ENCODE measurements at places on chromosomes 1 and 21.

- DNase-seq = no peak
Observed at GRCh38 chr1:196997423-196997822, 20.1 kb downstream of the CFHR5 start.

- no peak for DNase-seq
Observed at GRCh38 chr21:38824124-38824822, 18.5 kb downstream of the ETS2 start.

DNA sequence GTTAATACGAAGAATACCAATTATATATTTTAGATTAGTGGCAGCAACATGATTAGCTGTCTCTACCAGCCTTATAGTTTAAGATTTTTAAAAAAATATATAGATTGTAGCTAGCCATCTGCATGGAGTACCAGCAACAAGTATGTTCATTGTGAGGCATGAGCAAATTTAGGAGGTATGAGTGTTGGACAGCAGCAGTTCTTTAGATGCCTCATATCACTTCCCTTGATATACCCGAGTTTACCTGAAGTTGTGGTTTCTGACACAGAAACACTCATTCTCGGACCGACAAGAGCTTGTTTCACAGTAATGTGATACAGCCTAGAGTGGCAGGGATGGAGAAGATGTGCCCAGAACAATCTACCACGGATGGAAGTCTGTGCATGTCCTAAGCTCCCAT is 69.1 kb downstream of the RGS18 start:
- DNase-seq = no peak

DNA sequence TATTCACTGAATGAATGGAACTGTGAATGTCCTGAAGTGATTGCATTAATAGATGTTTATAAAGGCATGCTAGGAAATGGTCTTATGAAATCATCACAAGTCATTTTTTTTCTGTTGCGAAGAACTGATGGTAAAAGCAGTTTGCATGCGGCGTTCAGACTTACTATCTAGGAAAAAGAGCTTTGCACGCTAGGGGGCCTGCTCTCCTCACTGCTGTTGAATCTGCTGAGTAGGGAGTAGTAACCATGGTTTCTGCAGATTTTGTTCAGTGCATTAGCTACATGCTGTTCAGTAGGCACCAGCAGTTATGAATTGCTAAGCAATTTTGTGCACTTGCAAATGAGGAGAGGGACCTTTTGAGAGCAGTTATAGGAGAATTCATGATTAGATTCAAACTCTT is 57.9 kb downstream of the CENPF start:
- DNase-seq = no peak

DNA sequence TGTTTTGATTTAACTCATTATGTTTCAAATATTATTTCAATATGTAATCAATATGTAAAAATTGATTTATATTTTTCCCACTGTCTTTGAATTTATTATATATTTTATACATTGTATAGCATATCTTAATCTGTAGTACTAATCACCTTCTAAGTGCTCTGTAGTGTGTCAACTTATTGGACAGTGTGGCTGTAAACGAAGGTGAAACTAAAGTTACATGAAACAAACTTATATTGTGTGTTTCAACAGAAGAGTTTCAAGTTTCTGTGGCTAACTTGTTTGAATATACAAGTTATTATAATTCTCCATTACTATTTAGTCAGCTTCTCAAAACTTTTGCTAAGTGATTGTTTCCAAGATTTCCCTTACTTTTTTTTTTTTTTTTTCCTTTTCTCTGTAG is 175.8 kb downstream of the DHRS3 start:
- no peak for DNase-seq

DNA sequence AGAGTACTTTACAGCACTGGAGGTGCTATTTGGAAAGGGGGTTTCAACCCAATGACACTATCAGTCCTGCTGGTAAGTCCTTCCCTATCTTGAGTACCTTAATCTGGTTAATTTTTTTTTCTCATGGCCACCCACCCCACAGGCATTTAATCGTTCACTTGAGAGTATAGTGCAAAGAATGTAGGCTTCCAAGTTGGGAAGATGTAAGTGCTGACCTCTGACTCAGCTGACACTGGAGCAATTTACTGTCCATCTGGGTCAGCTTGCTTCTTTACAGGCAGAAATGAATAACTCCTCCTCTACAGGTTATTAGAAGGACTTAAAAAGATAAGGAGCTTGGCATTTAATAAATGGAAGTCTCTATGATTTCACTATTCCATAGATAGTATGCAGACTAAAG is 89.6 kb downstream of the AK5 start:
- DNase-seq = no peak

DNA sequence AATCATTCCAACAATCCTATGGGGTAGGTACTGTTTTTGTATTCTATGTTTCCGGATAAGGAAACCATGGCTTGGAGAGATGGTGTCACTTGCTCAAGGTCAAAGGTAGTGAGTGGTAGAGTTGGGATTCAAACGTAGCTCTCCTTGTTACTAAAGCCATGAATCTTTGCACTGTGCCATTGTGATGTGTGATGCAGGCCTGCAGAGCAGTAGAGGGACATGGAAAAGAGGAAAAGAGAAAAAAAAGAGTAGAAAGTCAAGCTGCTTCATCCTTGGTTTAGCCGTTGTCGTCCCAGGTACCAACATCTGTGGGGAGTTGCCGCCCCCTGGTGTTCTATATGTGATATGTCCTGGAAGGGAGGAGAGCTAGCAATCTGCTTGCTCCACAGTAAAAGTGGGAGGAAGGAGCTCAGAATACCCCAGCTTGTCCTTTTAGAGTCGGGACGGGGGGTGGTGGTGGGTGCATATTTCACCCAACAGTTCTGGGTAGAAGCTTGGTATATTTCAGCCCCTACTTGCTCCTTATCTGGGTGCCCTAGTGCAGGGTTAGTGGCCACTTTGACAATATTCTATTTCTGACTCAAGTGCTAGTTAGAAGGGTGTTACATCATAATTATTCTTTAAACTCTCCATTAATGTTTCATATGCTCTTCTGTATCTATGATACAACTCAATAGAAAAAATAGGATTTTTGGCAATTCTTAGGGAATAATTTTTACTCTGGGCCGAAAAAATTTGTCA is 98.4 kb downstream of the EBNA1BP2 start:
- DNase-seq = peak; percentile 53

DNA sequence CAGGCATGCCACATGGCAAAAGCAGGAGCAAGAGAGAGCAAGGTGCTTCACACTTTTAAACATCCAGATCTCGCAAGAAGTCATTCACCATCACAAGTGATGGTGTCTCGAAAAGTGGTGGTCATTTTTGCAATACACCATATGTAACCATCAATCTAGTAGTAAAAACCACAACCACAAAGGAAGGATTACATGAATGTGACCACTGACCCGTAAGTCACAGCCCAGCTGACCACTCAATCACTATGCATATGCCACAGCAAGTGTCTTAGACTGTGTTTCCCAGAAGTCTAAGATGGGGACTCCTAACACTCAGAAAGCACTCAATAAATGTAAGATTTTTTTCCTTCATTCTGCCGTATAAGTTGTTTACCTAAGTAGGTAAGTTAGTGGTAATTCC is 76.9 kb downstream of the FH start:
- no peak for DNase-seq

DNA sequence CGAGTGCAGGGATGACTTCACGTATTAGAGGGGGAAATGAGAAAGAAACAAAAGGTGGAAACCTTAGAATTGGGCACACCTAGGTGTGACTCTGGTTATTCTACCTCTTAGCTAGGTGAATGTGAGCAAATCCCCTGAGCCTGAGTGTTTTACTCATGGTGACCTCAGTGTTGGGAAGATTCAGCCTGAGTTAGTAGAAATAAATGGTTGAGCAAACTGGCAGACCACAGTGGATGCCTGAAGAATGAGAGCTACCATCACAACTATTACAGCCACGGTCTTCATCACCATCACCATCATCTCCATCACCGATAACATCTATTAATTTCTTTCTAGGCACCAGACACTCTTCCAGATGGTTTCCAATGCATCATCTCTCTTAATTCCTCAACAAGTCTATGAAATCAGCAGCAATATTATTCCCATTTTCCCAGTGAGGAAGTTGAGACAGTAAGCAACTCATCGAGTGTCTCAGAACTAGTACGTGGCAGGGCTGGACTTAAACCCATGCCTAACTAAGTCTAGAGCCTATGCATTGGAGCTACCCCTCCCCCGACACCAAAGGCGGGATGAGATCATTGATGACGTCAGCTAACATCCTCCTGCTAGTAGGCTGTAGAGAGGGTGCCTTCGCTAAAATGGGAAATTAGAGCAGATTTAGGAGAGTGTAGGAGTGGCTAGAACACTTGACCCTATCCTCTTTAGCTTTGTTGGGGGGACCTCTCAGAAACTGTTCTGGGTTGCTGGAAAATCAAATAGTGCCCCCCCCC is 7.9 kb upstream of the KAZN start:
- no peak for DNase-seq

- DNase-seq = no peak
Observed at GRCh38 chr1:200038325-200038980, 10.9 kb downstream of the NR5A2 start.

DNA sequence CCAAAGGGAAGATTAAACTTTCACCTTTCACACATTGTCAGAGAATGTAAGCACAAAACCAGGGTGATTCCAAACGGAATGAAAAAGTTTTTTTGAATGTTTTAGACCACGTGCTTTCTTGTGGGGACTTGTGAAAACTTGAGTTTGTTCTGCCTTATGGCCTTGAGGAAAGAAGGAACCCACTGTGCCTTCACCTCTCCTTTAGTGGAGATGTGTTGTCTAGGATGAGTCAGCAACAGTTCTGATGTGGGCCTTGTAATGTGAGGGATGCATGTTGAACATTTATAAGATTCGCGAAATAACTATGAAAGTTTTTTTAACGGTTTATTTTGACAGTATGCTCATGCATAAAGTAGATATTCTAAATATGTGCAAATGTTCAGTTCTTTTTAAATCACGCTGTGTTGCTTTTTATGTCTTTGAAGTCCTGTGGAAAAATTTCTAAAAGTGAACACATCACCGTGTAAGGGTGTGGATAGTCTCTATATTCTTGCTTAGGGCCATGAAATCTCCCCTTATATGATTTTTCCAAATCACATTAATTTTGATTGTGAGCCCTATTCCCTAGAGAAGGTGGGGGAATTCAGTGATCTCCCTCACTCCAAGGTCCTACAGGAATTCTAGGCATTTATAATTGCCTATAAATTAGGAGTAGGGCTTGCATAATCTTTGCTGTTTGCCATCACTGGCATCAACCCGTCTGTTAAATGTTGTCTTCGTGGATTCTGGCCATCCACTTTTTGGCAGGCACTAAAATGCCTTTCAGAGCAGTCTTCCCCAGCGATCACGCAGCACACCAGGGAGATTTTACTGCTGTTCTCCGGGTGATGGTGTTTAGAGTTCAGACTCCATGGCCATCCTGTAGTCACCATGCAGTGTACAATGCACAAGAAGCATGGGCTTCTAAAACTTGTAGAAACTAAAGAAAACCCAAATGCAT is 47.4 kb downstream of the PLA2G4A start:
- no peak for DNase-seq

- DNase-seq = no peak
Observed at GRCh38 chr1:200157715-200158114, 130.2 kb downstream of the NR5A2 start.

DNA sequence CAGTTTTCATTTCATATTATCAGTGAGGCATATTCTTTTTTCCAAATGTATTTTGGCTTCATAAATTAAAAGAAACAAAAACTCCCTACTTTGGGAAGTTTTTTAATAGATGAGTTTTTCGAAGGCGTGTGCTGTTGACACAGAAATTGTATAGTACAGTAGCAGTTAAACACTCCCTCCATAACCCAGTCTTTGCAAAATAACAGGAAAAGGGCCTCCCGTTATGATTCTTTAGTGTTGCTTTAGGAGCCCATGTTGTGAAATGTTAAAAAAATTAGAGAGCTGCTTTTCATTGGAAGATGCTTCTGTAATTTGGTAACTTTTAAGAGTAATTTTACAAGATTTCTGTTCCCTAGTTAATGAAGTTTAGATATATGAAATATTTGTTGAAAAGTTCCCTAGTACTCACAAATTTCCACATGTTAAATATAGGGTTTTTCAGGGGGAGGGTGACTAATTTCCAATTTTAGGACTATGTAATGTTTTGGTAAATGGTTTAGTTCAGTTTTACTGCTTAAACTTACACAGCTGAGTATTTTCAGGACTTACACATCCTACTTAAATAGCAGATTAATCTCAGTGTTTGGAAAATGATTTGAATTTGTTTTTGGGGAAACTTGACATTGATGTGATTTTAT is 2.0 kb downstream of the CAMSAP2 start:
- no peak for DNase-seq

DNA sequence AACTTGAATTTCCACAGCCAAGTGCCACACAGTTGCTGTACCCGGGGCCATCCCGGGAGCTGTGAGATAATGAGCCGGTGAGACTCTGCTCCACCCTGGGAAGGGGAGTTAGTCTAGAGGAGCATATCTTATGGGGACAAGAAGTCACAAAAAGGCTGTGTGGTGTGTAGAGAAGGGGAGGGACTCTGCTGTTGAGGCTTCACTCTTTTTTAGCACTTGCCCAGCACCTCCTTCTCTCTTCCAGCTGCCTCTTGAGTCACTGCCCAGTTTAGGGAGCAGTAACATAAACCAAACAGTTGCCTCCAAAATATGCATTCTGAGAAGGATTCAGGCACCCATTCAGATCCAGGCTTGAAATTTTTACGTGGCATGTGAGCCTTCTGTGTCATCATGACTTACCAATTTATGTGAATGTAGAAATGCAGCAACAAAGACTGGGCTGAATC is 744 bp upstream of the WDR26 start:
- DNase-seq = no peak

- DNase-seq = no peak
Observed at GRCh38 chr21:37877888-37878684, 38.2 kb downstream of the KCNJ6 start.

DNA sequence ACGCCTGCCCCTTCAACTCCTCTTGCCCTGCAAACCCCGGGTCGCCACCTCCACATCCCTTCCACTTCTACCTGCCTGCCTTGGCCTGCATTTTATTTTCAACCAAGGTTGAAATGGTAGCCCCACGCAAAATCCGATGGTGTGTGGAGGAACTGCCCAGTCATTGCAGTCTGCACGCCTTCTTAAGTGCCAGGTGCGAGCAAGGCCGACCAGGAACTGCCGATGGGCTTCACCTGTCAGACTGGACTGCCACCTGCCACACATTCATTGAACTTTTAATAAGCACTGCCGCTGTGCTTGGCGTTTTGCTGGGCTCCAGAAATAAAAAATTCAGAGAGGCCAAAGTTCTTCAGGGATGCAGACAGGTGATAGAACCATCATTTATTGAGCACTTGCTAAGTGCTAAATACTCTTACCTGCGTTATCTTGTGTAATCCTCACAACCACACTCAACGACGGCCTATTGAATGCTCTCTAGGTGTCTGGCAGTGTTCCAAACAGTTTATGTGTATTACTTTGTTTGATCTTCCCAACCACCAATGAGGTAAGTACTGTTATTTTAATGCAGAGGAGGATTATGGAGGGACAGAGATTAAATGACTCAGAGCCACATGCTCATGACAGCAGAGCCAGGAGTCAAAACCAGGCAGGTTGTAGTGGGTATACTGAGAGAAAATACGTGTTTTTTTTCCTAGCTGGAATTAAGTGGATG is 36.2 kb downstream of the CACHD1 start:
- DNase-seq = peak; percentile 76

DNA sequence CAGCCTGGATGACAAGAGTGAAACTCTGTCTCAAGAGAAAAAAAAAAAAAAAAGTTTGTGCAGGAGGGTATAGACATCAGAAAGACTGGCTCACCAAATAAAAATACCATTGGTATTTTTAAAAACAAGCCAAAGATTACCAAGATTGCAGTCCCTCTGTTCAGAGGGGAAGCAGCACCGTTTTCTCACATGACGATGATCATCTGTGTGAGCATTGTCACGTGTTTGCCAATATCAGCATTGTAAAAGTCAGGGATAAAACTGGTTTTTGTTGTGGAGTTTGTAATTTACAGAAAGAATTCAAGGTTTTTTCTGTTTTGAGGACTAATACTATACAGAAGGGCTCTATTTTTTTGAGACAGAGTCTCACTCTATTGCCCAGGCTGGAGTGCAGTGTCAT is 26.5 kb downstream of the ZNF362 start:
- no peak for DNase-seq
